ENCODE measurements at places on chromosomes 1 and 21.

DNA sequence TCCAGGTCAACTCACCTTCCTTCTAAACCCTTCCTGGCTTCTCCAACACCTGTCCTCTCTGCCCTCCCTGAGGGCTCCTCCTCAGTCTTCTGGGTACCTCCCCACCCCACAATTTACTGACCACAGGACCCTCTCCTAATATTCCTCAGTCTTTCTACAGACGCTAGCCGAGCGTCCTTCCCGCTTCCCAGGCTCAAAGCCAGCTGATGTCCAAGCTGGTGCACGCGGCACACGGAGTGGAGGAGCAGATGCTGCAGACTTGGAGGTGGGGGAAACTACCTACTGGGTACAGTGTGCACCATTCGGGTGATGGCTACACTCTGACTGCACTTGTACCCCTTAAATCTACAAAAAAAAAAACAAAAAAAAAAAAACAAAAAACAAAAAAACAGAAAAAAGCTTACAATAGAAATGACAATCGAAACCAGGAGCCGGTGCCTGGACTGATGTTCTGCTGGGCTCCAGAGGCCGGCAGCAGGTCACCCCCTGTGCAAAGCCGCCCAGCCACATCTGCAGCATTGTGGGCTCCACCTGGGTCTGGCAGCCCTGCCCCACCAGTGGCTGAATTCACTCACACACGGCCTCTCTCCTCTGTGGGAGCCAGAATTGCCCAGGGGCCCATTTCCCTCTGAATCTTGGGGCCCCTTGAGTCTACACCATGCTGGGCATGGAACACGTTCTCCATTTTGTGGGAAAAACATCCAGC lies 7.0 kb downstream of the TRIM11 start:
- DNase-seq, result no peak

DNA sequence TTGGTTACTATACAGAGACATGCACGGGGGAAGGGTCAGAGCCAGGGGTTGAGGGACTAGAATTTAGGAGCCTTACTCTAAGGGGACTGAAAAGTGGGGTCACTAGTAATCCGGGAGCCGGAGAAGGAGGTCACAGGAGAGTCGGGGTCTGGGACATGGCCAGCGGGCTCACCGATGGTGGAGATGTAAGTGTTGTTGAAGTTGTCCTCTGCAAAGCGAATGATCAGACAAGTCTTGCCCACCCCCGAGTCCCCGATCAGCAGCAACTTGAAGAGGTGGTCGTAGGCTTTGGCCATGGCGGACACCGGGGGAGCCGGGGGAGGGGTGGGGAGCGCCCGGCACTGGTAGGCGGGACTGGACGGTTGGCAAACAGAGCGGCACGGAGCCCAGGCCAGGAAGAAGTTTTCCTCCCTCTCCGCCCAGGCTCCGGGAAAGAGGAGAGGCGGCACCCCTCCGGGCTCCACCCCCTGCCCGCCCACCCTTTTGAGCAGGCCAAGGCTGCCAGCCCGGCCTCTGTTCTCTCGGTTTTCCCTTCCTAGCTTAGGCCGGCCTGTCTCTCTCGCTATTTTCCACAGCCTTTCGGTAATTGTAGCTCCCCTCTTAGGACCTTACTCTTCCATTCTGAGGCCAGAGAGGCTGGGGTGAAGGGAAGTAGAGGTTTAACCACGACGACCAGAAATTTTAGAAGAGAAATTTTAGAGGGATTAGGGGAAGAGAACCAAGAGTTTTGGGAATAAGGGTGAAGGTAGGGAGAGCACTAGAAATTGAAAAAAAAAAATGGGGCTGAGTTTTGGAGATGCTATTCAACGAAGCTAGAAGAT lies at the start of gene RAB13:
Gene RAB13, minus strand, starts transcription at position 399 of the 821 bp plus-strand sequence. Its CDS starts 103 bp downstream, at position 296.
- no peak for DNase-seq

DNA sequence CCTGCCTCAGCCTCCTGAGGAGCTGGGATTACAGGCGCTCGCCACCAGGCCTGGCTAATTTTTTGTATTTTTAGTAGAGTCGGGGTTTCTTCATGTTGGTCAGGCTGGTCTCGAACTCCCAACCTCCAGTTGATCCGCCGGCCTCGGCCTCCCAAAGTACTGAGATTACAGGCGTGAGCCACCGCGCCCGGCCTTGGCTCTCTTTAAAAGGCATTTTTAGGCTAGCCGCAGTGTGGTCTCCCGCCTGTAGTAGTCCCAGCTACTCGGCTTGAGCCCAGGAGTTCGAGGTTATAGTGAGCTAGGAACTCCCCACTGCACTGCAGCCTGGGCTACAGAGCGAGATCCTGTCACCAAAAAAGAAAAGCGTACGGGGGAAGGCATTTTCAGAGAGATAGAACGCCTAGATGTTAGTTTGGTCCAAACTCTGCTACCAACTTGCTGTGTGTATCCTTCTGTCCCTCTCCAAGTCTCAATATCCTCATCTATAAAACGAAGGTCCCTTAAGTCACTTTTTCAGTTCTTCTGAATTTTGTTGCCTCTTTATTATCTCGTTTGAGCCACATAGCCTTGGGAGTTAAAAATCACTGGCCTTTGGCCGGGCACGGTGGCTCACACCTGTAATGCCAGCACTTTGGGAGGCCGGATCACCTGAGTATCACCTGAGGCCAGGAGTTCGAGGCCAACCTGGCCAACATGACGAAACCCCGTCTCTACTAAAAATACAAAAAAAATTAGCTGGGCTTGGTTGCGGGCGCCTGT lies 734 bp downstream of the MED18 start:
- no peak for DNase-seq

DNA sequence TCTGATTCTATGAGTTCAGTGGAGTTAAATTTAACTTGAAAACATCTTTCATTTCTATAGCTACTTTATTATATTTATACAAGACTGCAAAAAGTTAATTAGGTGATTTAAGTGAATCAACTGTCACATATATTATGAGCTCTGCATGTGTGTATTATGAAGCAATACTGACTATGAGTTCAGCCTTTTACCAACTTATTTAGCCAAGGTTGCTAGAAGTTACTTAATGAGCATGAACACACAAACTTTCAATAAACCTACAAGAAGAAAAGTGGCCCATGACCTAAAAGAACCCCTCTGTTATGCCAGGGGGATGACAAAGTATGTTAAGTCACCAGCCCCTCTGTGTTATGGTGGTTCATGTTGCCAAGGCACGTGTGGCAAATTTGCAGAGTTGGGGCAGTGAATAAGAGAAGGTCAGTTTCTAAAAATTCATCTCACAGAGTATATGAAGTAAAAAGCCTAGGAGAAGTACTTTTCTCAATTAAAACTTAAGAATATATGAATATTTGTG lies 86.7 kb upstream of the LYPLAL1 start:
- no peak for DNase-seq

GRCh38 chr1:204477036-204477740 lies 17.4 kb downstream of the PIK3C2B start:
- DNase-seq, result no peak

Data from immature natural killer cell (primary cell).